ENCODE measurements at places on chromosomes 11 and 22.
A peak's percentile ranks its signal among the peaks of the same experiment; 100 is the strongest.

GRCh38 chr11:56923116-56923515 lies 65.6 kb upstream of the OR5AK2 start:
- no peak overlapping the region for H3K27ac ChIP-seq
- H3K36me3 ChIP-seq: no peaks in the 10 kb centered on the region
- H3K4me3 ChIP-seq: no peak overlapping the region
- no peaks in the 10 kb centered on the region for H3K27me3 ChIP-seq
- no peaks in the 10 kb centered on the region for H3K4me1 ChIP-seq

- H3K27me3 ChIP-seq: peaks cover 69% of the 10 kb centered on the region
- DNase-seq: no peak
- H3K4me3 ChIP-seq: no peak overlapping the region
- peaks cover 19% of the 10 kb centered on the region for H3K4me1 ChIP-seq
- H3K27ac ChIP-seq: no peak overlapping the region
Measured at GRCh38 chr11:33860926-33861325, 30.9 kb downstream of the LMO2 start.

DNA sequence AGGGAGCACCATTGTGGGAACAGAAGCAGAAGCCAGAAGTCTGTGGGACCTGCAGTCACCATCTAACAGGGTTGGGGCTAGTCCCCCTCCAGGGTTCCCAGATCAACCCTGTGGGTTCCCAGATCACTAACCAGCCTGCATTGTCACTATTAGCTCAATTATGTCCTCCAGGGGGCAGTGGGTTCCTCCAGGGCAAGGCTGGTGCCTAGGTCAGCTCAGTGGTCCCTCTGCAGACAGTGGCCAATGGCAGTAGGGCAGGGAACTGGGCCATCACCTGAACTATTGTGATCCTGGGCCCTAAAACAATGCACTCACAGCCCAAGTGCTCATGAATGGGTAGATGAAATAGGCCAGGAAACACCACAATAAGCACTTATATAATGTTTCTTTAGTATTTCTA lies 18.8 kb upstream of the PRSS23 start:
- peaks cover 7% of the 10 kb centered on the region for H3K4me1 ChIP-seq
- H3K27me3 ChIP-seq: no peaks in the 10 kb centered on the region
- H3K27ac ChIP-seq: no peak overlapping the region
- no peak for DNase-seq
- H3K36me3 ChIP-seq: no peaks in the 10 kb centered on the region
- no peak overlapping the region for H3K4me3 ChIP-seq

DNA sequence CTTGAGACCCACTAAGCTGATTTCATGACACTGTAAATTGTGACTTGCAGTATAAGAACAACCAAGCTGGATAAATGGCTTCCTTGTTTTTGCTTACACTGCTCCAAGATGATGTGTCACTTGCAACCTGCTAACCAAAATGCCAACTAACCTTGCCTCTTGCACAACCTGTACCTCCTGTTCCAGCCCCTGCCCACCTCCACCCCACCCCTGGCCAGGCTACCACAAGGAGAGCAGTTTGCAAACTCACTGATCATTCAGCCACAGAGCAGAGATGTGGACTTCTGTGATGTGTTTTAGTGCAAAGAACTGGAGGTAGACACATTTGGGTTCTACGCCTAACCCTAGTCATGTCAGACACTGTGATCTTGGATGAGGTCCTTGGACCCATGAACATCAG lies 4.3 kb upstream of the APOL6 start:
- peak overlapping the region; percentile 34 for H3K27ac ChIP-seq
- H3K4me3 ChIP-seq: no peak overlapping the region
- DNase-seq: no peak
- no peaks in the 10 kb centered on the region for H3K36me3 ChIP-seq

DNA sequence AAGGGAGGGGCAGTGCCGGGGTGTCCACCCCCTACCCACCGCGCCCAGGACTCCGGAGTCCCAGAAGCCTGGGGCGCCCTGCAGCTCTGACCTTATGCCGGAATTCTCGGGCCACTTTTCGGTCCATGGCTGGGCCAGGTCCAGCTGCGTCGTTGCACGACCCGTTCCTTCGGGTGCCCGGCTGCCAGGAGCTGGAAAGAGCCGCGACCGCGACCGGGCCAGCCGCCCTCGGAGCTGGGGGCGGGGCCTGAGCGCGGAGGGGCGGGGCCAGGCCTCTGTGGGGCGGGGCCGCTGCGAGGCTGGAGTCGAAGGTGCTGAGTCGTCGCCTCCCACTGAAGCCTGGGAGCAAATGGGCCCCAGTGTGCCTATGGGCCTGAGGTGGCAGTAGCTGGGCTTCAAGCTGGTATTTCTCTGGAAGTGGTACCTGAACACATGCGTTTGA lies at the start of gene USH1C:
Gene USH1C (minus strand): TSS at position 236 of the 442 bp plus-strand sequence. CDS start 109 bp downstream, at position 127.
- DNase-seq: no peak
- H3K4me1 ChIP-seq: peaks cover 45% of the 10 kb centered on the region
- peak within 1 kb of the TSS; percentile 82 for H3K4me3 ChIP-seq
- no peaks in the 10 kb centered on the region for H3K36me3 ChIP-seq

- H3K27me3 ChIP-seq: no peaks in the 10 kb centered on the region
- DNase-seq: no peak
- H3K4me3 ChIP-seq: no peak overlapping the region
- H3K27ac ChIP-seq: no peak overlapping the region
- H3K4me1 ChIP-seq: no peaks in the 10 kb centered on the region
- H3K36me3 ChIP-seq: peaks cover 19% of the 10 kb centered on the region
Measured at GRCh38 chr22:24046024-24046423, 34.9 kb downstream of the CABIN1 start.
